ENCODE measurements at places on chromosomes 16 and 17.

- DNase-seq = no peak
These were observed 116.1 kb downstream of the METRNL start for GRCh38 chr17:83195330-83196023.

GRCh38 chr17:4519361-4519788 is 20.7 kb downstream of the SPNS2 start:
- no peak for DNase-seq

DNA sequence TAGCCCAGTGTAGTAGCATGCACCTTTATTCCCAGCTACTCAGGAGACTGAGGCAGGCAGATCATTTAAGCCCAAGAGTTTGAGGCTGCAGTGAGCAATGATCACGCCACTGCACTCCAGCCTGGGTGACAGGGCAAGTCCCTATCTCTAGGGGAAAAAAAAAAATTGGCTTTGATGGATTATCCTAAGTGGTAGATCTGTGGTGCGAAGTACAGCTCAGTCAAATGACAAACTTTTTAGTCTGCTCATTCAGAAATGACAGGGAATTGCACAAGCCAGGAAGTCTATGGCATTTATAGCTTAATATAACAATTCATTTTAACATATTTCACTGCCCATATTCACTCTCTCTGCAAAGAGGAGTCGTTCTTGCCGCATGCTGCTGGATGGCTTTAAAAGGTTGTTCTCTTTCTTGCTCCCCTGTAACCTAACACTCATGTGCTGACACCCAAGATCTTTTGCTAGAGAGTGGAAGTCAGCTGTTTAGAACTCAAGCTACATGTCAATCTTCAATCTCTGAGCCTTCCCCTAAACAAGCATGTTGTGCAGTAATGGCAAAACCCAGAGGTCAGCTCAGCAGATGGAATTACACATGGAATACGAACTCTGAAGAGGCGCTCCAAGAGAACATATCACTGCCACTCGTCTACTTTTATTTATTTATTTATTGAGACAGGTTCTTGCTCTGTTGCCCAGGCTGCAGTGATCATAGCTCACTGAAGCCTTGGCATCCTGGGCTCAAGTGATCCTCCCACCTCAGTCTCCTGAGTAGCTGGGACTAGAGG is 32.8 kb downstream of the RNF157 start:
- no peak for DNase-seq

- DNase-seq = no peak
These were observed 17.7 kb downstream of the HID1 start for GRCh38 chr17:74954665-74955421.

GRCh38 chr16:68417711-68418301 is 30.5 kb downstream of the SMPD3 start:
- DNase-seq = peak; percentile 97

DNA sequence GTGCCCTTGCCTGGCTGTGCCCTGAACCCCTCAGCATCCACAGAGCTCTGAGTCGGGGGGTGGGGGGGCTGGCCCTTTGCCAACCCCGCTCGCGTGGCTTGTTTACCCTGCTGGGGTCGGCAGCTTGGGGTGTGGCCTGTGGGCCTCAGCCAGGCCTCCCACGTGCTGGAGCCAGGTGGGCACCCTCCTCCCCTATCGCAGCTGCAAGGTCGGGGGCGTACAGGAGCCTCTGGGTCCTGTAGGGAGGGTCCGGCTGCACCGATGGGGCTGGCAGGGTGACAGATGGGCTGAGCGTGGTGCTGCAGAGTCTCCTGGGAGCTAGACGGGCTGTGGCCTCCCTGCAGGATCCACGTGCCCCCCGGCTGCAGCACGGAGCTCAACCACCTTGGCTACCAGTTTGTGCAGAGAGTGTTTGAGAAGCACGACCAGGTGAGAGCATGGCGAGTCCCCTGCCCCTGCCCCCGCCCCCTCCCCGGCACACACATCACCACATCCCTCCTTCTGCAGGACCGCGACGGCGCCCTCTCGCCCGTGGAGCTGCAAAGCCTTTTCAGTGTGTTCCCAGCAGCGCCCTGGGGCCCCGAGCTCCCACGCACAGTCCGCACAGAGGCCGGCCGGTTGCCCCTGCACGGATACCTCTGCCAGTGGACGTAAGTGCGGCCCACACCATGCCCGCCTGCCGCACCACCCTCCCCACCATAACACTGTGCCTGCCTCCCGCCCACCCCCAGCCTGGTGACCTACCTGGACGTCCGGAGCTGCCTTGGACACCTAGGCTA is 3.6 kb downstream of the RHOT2 start:
- DNase-seq = no peak

- no peak for DNase-seq
These were observed 21.7 kb upstream of the ABCC11 start for GRCh38 chr16:48269011-48269410.

- DNase-seq = no peak
These were observed 116.3 kb downstream of the USP22 start for GRCh38 chr17:20926532-20926931.

- no peak for DNase-seq
These were observed 969.1 kb upstream of the EEF2KMT start for GRCh38 chr16:6066652-6067051.

DNA sequence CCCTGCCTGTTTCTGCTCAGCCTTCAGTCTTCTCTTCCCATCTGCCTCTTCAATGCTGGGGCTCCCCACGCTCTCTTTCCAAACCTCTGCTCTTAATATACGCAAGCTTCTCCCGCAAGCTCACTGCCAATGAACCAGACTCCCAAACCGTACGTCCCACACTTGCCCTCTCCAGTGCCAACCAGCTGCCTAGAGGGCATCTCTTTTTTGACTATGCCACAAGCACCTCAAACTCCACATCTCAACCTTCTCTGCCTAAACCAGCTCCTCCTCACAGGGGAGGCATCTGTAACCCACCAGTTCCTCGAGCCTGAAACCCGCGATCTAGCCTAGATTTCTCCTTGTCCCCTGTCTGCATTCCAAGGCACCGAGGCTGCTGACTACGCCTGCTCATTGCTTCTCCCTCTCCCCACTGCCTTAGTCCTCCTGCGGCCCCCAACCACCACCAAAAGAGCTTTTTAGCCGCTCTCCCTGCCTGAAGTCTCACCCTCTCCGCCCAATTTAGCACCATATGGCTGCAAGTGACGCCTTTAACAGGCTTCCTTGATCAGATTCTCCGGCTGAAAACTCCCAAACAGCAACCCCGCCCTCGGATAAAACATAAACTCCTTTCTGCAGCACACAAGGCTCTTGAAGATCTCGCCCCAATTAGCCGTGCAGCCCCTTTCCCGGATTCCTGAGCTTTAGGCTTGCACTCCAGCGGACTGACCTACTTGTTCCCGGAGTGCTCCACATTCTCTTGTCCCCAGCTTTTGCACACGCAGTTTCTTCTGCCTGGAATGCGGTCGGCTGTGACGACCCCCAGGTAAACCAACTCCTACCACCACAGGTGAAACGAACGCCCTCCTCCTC is 1.5 kb downstream of the GGA2 start:
- peak; percentile 46 for DNase-seq

- DNase-seq = no peak
These were observed 22.9 kb downstream of the ZC3H7A start for GRCh38 chr16:11774065-11774626.

GRCh38 chr17:4520894-4521600 is 22.4 kb downstream of the SPNS2 start:
- DNase-seq = no peak

- no peak for DNase-seq
These were observed 9.7 kb upstream of the CLEC18A start for GRCh38 chr16:69941251-69942098.

DNA sequence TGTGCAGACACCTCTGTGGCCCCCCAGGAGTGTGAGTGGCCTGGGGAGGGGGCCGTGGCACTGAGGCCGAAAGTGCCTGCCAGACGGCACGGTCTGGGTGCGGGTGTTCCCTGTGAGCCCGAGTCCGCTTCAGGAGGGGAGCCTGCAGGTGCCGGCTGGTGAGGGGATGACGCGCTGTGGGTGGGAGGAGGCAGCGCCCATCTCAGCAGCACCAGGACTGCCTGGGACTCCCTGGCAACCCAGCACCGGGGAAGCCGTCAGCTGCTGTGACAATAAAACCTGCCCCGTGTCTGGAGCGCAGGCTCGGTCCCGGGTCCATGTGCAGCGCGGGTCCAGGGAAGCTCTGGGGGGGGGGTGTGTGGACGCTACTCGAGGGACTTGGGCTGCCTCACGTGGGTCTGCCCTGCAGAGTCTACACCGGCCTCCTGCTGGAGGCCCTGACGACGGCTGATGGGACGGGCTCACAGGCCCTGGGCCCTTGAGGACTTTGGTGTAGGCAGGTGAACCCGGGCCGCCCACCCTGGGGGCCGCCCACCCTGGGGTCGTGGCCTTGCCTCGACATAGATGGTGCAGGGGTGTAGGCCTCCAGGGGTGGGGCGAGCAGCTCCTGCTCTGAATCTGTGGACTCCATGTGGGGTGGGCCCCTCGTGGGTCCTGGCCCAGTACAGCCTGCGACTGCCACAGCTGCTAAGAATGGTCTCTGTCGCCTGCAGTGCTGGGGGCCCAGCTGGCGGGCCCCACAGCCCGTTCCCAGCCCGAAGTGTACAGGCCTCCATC is 5.9 kb upstream of the RAB40C start:
- DNase-seq = peak; percentile 3

DNA sequence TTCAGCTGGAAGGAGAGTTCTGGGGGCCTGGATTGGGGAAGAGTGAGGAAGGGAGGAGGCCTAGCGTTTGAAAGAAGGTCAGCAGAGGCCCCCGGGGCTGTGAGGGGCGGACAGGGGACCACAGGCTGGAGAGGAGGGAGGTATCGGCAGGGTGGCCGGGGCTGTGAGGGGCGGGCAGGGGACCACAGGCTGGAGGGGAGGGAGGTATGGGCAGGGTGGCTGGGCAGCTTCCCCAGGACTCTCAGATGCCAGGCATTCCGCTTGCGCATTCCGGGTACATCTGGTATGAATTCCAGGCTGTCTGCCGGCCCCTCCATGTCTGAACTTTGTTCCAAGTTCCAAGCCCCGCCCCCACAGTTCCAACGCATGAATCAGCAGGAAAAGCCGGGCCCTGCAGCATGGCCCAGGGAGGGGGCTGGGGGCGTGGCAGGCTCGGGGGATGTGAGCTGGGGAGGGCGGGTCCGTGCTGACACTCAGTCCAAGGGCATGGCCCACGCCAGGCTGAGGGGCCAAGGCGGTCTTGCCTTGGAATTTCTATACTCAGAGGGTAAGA is 4.3 kb upstream of the TLCD2 start:
- no peak for DNase-seq

DNA sequence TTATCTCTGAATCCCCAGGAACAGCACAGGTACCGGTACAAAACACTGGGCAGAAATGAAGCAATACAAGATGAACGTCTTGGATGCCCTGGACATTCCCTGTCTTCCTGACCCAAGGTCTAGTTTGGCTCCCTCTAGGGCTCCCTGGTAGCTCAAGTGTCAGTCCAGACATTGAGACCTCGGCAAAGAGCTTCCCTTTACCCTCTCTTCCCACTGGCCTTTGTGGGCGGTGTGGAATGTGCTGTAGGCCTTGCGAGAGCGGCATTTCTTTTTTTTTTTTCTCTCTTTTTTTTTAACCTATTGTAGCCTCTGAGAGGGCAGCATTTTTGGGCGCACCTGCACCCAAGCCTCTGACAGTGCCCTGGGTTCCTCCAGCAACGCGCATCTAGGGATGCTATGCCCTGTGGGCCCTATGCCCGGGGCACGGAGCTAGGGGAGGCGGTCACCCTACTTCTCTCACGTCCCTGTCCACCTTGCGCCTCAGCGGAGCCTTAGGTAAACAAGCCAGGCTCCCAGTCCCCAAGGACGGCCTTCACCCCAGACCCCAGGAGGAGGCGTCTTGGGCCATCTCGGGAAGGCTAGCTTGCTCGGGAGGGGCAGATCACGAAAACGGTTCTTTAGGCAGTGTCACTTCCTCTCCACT is 1.2 kb upstream of the NFATC3 start:
- DNase-seq = no peak

GRCh38 chr16:28549301-28549899 is 4.3 kb upstream of the SGF29 start:
- peak; percentile 62 for DNase-seq

DNA sequence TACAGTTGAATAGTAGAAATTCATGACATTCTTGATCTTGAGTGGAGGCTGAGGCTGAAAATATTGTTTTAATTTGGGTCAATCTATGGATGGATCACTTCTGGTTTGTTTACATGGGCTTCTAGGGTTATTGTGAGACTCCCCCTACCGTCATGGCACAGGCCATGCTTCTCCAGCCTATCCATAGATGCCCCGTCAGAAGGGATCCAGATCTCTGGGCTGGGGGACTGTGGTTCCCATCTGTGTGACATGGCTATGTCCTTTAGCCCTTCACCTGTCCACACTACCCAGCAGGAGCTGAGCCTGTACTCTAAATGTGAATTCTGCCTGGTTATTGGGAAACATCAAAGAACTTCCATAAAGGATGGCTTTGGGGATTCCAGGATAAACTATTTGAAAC is 160.4 kb downstream of the ABCC12 start:
- DNase-seq = no peak

DNA sequence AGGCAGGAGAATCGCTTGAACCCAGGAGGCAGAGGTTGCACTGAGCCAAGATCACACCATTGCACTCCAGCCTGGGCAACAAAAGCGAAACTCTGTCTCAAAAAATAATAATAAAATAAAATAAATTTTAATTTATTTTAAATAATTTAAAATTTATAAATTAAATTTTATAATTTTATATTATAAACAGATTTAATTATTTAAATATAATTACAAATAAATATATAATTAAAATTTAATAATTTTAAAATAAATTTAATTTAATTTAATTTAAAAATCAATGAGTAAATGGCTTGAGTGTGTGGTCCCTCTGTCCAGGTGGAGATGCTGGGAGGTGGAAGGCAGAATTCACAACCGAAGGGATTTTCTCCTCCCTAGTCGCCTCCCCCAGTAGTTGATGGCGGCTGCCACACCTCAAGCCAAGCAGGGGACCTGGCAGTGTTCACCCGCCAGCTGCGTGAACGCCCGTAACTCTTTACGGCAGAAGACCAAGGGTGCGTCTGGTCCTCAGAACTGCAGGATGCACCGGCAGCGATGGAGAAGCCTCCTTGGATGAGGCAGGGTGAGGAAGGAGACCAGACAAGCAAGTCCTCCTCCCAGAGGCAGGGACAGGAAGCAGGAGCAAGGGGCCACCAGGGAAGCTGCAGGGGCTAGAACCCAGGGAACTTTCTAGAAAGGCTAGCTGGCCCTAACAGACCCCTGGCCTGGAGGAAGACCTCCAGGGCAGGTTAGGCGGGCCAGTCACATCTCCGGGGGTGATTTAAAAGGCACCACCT is 22.9 kb upstream of the KRT17 start:
- no peak for DNase-seq

- no peak for DNase-seq
These were observed 113.0 kb downstream of the LITAF start for GRCh38 chr16:11473728-11474127.

DNA sequence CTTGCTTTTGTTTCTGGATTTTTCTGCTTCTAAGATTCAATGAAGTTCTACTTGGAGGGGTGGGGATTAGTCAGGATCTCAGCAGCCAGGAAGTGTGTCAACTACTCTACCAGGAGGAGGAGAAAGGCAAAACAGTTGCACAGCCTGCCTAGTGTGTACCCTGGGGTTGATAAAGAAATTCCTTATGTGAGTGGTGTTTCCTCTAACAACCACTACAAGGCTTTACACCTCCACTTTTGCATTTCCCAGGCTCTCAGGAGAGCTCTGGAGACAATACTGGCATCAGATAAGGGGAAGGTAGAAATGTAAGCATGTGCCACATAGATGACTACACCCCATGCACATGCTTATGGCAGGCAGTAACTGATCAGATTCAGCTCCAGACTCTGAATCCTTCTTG is 174.6 kb downstream of the TOX3 start:
- no peak for DNase-seq

GRCh38 chr17:73187203-73187769 is 5.6 kb upstream of the COG1 start:
- DNase-seq = no peak

GRCh38 chr16:1123525-1124230 is 27.6 kb upstream of the C1QTNF8 start:
- DNase-seq = no peak
